ENCODE measurements at places on chromosomes 12 and 14.
A peak's percentile ranks its signal among the peaks of the same experiment; 100 is the strongest.

- no peak for DNase-seq
These were observed 13.2 kb downstream of the CHFR start for GRCh38 chr12:132874175-132874574.

DNA sequence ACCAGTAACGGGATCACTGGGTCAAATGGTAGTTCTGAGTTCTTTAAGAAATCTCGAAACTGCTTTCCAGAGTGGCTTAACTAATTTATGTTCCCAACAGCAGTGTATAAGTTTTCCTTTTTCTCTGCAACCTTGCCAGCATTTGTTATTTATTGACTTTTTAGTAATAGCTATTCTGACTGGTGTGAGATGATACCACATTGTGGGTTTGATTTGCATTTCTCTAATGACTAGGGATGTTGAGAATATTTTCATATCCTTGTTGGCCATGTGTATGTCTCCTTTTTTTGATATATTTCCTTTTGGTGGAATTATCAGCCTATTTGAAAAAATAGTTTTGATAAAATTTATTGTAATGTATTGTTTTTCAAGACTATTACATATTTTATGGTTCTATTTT is 701.2 kb upstream of the FBXO33 start:
- DNase-seq: no peak

- no peak for DNase-seq
These were observed 15.6 kb downstream of the TSPAN9 start for GRCh38 chr12:3092764-3093163.

DNA sequence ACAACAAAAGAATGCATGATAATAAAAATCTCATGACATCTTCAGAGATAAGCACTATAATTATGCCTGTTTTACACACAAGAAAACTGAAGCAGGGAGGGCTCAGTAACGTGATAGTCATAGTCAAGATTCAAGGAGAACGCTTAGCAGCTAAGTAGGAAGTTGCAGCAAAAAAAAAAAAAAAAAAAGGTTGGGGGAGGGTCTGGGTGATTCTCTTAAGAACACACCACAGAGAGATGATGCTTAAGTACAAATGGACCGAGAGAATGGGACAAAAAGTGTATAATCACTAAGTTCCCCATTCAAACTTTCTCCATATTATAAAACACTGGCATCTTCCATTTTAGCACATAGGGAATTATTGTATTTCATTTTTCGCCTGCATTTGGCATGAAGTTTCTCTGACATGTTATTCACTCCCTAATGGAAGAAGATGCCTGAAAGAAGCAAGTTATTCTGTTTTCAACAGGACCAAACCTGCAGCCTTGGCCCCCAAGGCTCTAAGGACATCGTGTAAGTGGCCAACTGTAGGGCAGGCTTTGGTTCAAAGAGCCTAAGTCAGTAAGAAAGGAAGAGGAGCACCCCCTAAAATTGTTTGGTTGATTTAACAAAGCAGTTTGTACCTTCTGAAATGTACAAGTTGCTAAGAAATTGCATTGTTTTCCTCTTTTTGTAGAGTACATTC is 142.9 kb upstream of the TMPO start:
- no peak for DNase-seq

DNA sequence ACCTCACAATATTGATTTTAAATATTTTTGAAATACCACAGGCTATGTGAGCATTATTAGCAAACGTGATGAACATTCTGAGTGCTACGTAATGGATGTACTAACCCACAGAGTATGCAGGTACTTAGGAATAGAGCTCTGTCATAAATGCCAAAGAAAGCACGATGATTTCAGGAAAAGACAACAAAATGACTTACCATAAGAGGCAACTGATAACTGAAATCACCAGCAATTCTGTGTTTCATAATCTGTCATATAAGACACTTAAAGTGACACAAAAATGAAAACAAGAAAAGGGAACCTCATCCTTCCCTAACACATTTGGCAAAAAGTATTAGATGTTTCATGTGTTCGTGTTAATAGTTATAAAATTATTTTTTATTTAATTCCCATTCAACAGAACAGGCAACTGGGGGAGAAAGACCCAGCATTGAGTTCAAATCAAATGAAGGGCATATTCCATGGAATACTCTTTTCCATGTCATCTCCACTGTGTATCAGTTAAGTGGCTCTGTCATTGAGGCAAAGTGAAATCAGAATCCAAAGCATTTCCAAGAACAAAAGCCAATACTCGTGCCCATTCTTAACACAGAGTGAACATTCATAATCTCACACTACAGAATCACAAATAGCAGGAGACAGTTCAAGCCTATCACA is 30.4 kb downstream of the ARMH4 start:
- DNase-seq: no peak

DNA sequence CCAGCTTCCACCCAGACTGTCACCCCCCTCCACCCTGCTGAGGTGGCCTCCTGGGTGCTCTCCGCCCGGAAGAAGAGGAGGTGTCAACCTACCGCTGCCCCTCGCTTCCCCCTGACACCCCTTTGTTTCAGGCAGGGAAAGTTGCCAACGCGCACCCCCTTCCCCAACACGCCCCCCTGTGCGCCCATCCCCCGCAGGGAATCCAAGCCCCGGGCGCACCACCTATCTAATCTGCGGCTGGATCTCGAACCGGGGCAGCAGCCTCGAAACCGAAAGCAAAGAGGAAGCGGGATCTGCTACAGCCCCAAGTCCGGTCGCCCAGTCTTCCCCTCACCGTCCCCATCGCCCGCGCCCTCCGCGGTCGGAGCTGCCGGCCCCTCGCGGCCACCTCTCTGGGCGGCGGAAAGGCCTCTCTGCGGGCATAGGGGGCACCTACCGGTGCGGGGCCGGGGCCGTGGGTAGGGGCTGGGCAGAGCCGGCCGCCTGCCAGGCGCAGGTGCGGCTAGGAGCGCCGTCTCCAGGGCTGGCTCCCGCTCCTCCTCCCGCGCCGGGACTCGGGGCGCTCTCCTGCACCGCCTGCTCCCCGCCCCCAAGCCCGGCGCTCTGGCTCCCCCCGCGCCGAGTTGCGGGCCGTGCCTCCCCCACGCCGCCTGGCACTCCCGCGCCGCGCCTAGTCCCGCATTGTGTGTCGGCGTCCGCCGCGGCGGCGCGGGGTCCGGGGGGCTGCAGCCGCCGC is 18.3 kb upstream of the PLEKHH1 start:
- DNase-seq: no peak

DNA sequence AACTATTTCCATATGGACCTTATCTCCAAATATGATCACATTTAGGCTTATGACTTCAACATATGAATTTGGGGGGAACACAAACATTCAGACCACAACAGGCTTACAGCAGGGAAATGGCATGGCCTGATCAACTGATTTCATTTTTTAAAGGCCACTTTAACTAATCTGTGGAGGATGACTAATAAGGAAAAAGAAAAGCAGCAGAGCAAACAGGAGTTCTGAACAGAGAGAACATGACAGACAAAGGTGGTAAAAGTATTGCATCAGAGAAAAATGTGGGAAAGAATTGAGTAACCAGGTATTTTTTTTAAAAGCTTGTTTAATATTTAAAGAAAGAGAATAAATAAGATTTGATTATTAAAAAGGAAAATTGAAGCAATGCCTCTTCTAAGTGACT is 366.1 kb upstream of the TMPO start:
- DNase-seq: peak; percentile 18

DNA sequence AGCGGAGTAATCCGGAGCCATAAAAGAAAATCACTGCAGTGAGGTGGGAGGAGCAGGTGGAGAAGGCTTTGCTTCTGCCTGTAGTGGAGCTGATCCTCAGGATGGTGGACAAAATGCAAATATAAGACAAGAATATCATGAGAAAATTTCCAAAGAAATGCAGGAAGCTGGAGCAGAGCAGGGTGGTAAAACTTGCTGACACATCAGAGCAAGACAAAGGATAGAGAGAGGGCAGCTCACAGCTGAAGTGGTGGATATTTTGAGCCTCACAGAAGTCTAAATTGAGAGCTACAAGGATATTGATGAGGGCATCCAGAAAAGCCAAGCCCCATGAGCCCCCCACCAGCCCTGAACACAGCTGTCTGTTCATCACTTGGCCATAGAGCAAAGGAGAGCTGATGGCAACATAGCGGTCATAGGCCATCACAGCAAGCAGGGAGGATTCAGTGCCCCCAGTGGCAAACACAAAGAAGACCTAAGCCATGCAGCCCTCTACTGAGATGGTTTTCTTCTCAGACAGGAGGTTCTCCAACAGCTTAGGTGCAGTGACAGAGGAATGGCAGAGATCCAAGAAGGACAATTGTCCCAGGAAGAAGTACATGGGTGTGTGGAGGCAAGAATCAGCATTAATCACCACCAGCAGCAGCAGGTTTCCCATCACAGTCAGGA is 30.0 kb upstream of the ANP32D start:
- no peak for DNase-seq

DNA sequence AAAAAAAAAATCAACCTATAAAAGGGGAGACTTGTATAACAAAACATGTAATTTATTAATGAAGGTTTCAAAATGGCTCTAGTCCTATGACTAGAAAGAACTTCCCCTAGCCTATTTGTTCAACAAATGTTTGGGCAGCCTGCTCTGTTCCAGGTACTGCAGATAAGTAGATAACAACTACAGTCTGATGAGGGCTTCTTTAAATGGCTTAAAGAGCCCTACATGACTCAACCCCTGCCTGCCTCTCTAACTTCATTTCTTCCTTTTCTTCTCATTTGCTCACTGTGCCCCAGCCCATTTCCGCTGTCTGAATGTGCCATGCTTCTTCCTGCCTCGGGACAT is 21.5 kb downstream of the ALDH6A1 start:
- DNase-seq: no peak

DNA sequence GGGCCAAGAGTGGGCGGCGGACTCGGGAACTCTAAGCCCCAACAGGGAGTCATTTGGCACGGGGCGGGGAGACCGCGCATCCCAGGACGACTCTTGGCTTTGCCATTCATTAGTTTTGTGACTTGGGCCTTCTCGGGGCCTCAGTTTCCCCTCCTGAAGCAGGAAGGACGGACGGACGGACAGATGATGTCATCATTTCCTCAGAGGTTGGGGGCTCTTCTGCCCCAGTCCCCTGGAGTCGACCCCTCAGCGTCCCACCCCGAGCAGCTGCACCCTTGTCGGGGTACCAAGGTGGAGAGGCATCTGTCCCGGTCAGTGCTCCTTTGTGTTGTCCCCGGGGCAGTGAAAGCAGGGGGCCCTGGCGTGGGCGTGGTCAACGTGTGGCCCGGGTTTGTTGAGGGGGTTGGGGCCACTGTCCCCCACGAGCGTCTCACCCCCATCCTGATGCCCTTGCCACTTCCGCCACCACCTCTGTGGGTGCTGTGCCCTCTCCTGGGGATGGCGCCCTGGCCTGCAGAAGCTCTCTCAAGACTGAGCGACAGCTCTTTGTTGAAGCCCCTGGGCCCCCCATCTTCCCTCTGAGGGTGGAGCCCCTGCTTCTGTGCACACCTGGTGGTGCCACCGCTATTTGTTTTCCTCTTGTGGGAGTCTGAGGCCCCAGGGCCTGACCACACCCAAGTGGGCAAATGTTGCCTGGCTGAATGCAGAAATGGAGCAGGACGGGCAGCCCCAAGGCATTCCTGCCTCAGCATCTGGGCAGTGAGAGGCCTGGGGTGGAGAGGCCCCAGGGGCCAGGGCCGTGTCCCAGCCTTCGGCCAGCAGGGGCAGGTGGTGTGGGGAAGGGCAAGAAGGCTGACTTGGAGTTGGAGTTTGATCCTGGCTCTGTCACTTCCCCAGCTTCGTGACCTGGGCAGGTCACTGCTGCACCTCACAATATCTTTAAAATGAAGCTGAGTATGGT is 896 bp downstream of the HHIPL1 start:
- no peak for DNase-seq

GRCh38 chr12:69331909-69332684 is 16.1 kb upstream of the LYZ start:
- DNase-seq: no peak

DNA sequence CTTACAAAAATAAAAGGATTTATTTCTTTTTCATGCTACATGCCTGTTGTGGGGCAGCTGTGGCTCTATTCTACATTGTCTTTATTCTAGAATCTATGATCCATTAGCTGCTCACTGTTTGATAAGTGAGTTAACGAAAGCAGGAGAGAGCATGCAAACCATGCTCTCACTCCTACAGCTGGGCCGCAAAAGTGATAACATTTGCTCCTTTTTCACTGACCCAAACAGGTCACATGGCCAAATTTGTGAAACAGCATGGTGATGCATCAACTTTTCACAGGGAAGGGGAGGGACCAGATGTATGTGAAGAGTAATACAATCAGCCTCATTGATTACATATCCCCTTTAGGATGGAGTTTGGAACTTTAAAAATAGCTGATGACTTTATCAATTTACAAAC is 456.9 kb upstream of the SYT1 start:
- DNase-seq: no peak

- DNase-seq: no peak
These were observed 200.2 kb upstream of the RBM19 start for GRCh38 chr12:114166362-114166761.

DNA sequence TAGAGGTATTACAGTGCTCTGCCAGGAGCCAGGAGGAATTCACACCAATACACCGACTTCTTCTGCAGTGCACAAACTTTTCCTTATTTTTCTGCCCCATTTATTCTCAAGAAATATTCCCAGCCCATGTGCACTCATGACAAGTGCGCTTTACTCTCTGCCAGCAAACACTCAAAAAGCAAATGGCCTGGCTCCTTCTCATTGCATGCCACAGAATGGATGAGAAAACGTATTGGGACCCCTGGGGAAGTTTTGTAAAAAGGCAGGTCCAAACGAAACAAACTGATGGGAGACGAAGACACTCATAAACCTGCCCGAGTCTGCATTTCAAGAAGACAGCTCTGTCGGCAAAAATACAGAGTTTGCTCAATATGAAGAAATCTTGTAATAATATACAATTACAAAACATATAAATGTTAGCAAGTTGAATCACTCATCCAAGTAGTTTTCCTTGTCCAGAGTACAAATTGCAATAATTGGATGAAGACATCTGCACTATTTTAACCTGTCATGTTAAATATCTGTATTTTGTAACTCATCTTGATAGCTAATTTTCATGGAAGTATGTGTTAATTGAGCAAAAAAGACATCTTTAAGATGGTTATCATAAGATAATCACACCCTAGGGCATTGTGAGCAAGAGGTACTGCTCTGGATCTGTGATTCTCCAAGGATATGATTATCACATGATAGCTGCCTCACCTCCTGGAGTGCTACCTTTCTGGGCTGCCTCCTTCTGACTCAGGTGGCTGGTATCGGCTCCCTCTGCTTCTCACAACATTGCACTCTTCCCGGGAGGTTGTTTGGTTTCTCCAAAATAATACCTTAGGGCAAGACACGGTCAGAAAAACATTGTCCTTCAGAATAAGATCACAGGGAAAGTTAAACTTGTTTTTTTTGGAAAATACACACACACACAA is 260.8 kb upstream of the G2E3 start:
- DNase-seq: no peak

All from GM18507 (cell line).